NAMALWA (cell line): ENCODE measurements at places on chromosomes 7 and 10.

GRCh38 chr10:72228318-72228751 lies 12.3 kb upstream of the ASCC1 start:
- DNase-seq, result no peak

DNA sequence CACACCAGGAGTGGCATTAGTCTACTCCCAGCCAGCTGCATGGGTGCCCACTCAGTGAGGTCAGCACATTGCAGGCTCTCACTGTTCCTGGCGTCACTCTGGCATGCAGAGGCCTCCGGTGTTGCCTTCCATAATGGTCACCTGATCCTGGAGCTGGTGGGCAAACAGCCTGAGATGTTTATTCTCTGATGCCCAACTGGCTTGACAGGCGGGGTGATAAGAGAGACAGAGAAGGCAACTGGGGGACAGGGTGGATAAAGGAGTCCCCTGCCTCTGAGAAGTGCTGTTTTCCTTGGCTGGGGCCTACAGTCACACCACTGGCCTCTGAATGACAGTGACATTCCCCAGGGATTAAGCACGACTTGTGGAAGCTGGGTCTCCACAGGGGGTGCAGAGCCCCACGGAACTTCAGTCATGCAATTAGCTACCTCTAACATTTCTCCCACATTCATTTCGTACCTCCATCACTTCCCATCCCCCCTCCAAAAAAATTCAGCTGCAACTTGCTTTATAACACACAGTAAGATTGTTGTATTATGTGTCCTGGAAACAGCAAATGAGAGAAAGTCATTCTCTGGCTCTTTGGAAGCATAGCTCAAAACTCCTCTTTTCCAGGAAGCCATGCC lies 7.1 kb upstream of the RBM20 start:
- no peak for DNase-seq

- DNase-seq, result no peak
Measured at GRCh38 chr10:15200626-15201025, 32.1 kb upstream of the NMT2 start.

- DNase-seq, result no peak
Measured at GRCh38 chr10:95742485-95742884, 13.5 kb upstream of the ENTPD1 start.

DNA sequence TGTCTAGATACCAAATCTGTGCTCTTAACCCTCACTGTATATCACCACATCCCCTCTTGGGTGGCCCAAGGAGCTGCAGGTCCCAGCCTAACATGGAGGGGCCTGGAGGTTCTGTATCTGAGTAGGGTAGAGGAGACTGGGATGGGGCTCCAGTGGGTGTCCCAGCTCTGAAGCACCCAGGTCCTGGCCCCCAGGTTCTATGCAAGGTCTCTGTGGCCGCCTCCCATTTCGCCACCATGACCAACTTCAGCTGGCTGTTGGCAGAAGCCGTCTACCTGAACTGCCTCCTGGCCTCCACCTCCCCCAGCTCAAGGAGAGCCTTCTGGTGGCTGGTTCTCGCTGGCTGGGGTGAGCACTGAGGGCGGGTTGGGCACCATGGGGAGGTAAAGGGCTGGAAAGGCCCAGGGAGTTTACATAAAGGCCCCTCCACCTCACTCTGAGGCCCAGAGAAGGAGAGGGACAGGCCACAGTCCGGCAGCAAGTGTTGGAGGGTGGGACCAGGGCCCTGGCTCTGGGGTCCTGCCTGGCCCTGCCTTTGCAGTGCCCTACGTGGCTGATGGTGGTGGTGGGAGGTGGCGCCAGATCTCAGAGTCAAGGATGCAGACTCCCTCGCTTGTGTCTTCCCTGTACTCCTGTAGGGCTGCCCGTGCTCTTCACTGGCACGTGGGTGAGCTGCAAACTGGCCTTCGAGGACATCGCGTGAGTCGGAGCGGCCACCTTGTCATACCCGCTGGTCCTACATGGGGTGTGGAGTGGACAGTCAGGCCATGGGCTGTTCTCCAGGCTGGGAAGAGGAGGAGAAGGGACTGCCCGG lies 10.2 kb downstream of the GHRHR start:
- DNase-seq, result no peak

- no peak for DNase-seq
Measured at GRCh38 chr7:151784853-151785680, 91.8 kb downstream of the PRKAG2 start.

GRCh38 chr10:103054621-103055020 lies 136.5 kb downstream of the CNNM2 start:
- no peak for DNase-seq

DNA sequence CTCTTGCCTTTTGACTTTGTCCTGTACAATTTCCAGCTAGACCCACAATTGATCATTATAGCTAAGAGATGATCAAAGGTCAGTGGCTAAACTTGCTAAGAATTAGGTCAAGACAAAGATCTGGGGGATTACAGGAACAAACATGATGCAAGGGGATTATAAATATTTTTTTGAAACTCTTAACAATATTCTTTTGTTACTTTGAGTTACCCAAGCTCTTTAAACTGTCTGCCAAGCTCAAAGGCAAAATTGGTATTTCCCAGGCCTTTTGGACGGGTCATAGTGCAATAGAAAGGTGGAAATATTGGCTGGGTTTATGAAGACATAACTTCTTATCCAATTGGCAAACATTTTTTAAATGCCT lies 23.4 kb downstream of the TBXAS1 start:
- DNase-seq, result no peak

GRCh38 chr10:78247266-78247665 lies 213.6 kb downstream of the RPS24 start:
- no peak for DNase-seq

- no peak for DNase-seq
Measured at GRCh38 chr7:140640060-140640637, 464 bp downstream of the DENND2A start.

DNA sequence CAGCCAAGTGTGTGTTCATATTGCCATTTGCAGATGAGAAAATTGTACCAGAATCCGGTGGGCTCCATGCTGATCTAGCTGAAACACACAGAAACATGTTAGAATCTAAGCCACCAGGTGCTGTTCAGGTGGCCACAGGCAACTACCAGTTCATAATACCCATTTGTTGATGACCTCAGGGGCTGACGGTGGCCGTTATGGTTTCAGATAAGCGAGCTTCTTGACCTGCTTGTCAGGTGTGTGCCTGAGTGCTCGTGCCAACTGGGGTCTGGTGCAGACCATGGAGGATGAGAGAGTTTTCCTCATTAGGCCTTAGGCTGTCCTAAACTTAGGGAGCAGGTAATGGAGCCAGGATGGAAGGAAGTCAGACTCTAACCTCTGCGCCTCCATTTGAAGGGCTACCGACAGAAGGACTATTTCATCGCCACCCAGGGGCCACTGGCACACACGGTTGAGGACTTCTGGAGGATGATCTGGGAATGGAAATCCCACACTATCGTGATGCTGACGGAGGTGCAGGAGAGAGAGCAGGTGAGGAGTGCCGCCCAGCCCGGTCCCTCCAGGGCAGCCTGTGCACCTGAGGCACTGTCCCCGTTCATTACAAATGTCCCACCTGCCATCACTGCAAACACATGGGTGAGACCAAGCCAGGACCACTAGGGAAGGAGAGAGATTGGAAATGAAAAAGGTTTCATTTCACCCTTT lies 53.1 kb downstream of the MKI67 start:
- DNase-seq, result no peak

DNA sequence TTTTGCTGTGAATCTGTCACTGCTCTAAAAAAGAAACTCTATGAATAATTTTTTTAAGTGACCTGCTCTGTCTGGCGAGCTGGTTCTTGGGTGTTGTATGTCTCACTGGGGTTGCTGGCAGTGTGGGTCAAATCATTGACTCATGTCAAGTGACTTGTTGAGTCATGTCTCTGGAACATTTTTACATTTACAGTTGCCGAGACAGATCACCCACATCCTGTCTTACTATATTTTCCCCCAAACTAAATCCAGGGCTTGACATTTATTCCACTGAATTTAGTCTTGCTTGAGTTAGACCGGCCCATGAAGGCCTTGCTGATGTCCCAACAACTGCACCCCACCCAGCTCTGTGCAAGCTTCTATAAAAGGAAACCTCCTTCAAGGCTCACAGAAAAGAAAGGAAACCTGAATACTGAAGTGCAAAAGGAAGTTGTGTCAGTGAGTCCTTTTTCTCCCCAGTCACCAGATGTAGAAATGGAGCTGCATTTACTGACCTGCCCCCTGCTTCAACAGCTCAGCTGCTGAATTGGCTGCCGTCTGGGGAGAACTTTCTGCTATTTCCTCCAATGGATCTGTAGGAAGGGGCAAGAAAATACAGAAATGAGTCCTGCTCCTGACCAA lies 290.3 kb downstream of the TNS3 start:
- peak; percentile 21 for DNase-seq

GRCh38 chr10:106825576-106826364 lies 338.7 kb downstream of the SORCS1 start:
- no peak for DNase-seq

GRCh38 chr7:100157334-100158228 lies 942 bp downstream of the TRAPPC14 start:
- DNase-seq, result no peak

DNA sequence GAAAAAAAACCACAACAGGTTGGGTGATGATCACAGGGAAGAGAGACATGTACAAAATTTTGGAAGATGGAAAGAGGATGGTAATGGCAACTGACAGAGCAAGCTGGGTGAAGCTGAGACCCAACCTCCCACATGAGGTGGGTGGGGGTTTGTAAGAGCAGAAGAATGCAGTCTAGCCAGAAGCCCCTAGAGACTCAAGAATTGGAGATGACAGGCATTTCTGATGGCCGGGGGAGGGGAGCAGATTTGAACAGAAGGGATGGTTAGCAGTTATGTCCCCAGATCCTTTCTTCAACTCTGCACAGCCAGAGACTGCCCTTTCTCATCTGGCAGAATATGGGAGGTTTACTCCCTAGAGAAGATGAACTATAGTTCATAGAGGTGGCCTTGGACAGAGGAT lies 208.0 kb downstream of the GALNT17 start:
- DNase-seq, result no peak

DNA sequence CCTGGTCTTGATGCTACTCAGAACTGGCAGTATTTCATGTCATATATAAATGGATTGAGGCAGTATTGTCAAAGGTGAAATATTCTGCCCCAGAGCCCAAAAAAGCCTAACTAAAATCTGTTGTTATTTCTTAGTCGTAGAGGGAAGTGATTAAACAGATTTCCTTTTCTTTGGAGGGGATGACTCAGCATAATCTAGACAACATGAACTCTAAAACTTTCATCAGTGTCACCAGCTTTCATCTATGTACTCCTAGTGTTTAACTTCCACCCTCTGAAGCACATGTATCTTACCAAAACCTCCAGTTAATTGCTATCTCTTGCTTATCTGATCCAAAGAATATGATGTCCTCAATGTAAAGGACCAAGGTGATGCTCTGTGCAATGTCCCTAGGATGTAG lies 97.1 kb upstream of the ARID5B start:
- no peak for DNase-seq

DNA sequence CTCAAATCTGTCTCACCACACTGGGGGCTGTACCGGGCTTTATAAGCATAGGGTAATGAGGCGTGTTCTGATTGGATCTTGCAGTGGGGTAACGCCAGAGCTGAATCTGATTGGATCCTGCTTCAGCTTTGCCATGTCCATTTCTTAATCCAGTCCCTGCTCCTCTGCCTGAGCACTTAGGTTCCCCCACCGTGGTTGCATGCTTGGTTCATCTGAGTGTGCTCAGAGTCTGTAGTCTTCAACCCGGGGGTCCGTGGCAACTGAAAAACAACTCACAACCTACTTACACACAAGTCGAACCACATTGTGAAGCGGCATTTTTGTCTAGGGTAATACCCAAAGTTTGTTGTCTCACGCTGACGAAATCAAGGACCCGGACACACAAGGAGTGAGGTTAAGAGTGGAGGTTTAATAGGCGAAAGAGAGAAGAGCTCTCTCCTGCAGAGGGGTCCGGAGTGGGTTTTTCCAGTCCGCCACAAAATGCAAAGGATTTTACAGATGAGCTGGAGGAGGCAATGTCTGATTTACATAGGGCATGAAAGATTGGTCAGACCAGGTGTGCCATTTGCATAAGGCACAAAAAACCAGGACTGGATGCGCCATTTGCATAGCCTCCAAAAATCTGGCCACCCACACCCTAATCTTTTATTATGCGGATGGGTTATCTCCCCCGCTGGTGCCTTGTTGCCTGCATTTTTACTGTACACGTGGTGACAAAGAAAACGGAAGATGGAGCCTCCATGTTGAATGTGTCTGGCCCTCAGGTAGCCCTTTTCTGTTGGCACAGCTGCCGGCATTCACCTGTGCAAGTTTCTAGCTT lies 641.8 kb upstream of the FOXK1 start:
- no peak for DNase-seq

- no peak for DNase-seq
Measured at GRCh38 chr7:112192236-112193154, 13.7 kb downstream of the DOCK4 start.

GRCh38 chr10:24449321-24449740 lies 240.4 kb downstream of the KIAA1217 start:
- peak; percentile 32 for DNase-seq

DNA sequence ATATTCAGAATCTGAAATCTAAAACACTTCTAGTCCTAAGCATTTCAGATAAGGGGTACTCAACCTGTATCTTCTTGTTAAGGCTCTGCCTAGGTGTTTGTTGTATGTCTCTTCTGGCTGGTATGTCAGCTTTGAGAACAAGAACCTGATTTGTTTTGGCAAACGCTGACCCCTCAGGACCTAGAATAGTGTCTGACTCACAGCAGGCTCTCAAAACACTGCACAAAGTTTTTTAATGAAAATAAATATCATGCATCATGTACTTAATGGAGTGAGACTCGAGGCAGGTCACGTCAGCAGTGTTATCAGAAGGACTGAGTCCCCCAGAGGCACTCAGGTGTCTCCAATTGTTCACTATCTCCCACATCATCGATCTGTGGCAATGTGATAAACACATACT lies 99.1 kb downstream of the GLI3 start:
- no peak for DNase-seq

DNA sequence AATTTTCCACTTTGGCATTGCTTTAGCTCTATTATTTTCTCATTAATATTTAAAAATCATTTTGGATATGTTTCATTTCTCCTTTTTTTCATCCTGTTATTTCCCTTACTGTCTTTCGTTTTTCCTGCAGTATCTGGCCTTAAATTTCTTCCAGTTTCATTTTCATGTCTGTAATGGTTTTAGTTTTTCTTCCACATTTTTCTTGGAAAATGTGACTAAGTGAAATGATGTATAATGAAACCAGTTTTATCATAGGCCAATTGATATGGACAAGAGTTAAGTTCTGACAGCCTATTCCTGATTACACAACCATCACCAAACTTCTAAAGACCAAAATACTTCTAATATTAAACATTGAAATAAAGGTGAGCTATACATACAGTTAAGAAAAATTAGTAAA lies 158.5 kb downstream of the LHFPL3 start:
- DNase-seq, result no peak
